Activated CD4-positive, alpha-beta T cell treated with anti-CD3 and anti-CD28 coated beads for 36 hours (primary cell): ENCODE measurements at places on chromosomes 12 and 14. TPM values are rescaled to one million over a fixed set of nuclear protein-coding genes. Genes with fewer than 3 reads are reported as not detected.

GRCh38 chr12:74317078-74317601, 220.5 kb upstream of the ATXN7L3B start:
- no peak overlapping the region for H3K27ac ChIP-seq
- no peak overlapping the region for H3K4me3 ChIP-seq
- no peaks in the 10 kb centered on the region for H3K4me1 ChIP-seq
- no peaks in the 10 kb centered on the region for H3K27me3 ChIP-seq
- no peaks in the 10 kb centered on the region for H3K36me3 ChIP-seq

GRCh38 chr12:118456741-118457140, 80.4 kb downstream of the SUDS3 start:
- H3K36me3 ChIP-seq = no peaks in the 10 kb centered on the region
- no peaks in the 10 kb centered on the region for H3K4me1 ChIP-seq
- H3K27ac ChIP-seq = no peak overlapping the region
- H3K27me3 ChIP-seq = peaks cover 4% of the 10 kb centered on the region
- no peak overlapping the region for H3K4me3 ChIP-seq
- DNase-seq = no peak

GRCh38 chr14:86153480-86153879, 623.5 kb downstream of the FLRT2 start:
- no peak overlapping the region for H3K4me3 ChIP-seq
- H3K27ac ChIP-seq = no peak overlapping the region
- DNase-seq = no peak

- H3K36me3 ChIP-seq = peaks cover 4% of the 10 kb centered on the region
- no peak for DNase-seq
- H3K27ac ChIP-seq = peak overlapping the region; percentile 65
- H3K4me3 ChIP-seq = no peak overlapping the region
Measured at GRCh38 chr12:92108651-92109050, 37.0 kb downstream of the BTG1 start.

GRCh38 chr14:34201909-34202637, 251.2 kb upstream of the EGLN3 start:
- H3K4me1 ChIP-seq = peaks cover 38% of the 10 kb centered on the region
- peaks cover 5% of the 10 kb centered on the region for H3K27me3 ChIP-seq
- H3K4me3 ChIP-seq = no peak overlapping the region
- no peak overlapping the region for H3K27ac ChIP-seq

- peaks cover 4% of the 10 kb centered on the region for H3K4me1 ChIP-seq
- H3K27ac ChIP-seq = no peak overlapping the region
- no peaks in the 10 kb centered on the region for H3K27me3 ChIP-seq
- no peak overlapping the region for H3K4me3 ChIP-seq
Measured at GRCh38 chr12:3815094-3815766, 58.0 kb downstream of the PARP11 start.

GRCh38 chr12:46207644-46208043, 61.2 kb downstream of the SLC38A1 start:
- H3K27me3 ChIP-seq = no peaks in the 10 kb centered on the region
- H3K4me1 ChIP-seq = peaks cover 55% of the 10 kb centered on the region
- H3K27ac ChIP-seq = peak overlapping the region; percentile 22
- no peak overlapping the region for H3K4me3 ChIP-seq
- no peak for DNase-seq

- no peak overlapping the region for H3K4me3 ChIP-seq
- H3K27me3 ChIP-seq = no peaks in the 10 kb centered on the region
- H3K4me1 ChIP-seq = no peaks in the 10 kb centered on the region
- DNase-seq = no peak
- H3K27ac ChIP-seq = no peak overlapping the region
- no peaks in the 10 kb centered on the region for H3K36me3 ChIP-seq
Measured at GRCh38 chr12:80690513-80690912, 16.9 kb upstream of the MYF6 start.

GRCh38 chr12:98725476-98726247, 80.6 kb downstream of the APAF1 start:
- no peaks in the 10 kb centered on the region for H3K27me3 ChIP-seq
- peaks cover 25% of the 10 kb centered on the region for H3K36me3 ChIP-seq
- peaks cover 11% of the 10 kb centered on the region for H3K4me1 ChIP-seq
- peak; percentile 83 for DNase-seq
- H3K27ac ChIP-seq = no peak overlapping the region
- H3K4me3 ChIP-seq = no peak overlapping the region

- peaks cover 4% of the 10 kb centered on the region for H3K27me3 ChIP-seq
- peak overlapping the region; percentile 77 for H3K4me3 ChIP-seq
Measured at GRCh38 chr12:57461917-57462250, 2.3 kb downstream of the GLI1 start.

- no peaks in the 10 kb centered on the region for H3K4me1 ChIP-seq
- DNase-seq = no peak
- no peak overlapping the region for H3K27ac ChIP-seq
- no peaks in the 10 kb centered on the region for H3K36me3 ChIP-seq
- H3K27me3 ChIP-seq = peaks cover 24% of the 10 kb centered on the region
Measured at GRCh38 chr14:70265422-70265821, 76.7 kb upstream of the SLC8A3 start.

DNA sequence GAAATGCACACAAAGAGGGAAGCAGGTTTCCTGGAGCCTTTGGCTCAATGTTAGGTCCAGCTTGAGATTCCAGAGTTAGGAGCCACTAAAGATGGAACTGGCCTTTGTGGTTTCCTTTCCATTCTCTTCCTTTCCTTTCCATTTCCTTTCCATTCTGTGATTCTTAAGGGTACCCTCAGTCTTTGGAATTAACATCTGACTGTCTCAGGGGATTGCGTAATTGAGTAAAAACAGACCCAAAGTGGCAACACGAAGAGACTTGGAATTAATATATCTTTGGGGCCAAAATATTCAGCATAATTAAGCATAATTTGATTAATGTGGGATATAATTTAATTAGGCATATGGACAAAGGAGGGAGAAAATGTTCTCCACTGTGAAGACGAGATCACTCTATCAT, 205.6 kb downstream of the CRADD start:
- no peak for DNase-seq
- no peak overlapping the region for H3K27ac ChIP-seq
- H3K36me3 ChIP-seq = no peaks in the 10 kb centered on the region
- no peaks in the 10 kb centered on the region for H3K27me3 ChIP-seq
- no peak overlapping the region for H3K4me3 ChIP-seq
- peaks cover 8% of the 10 kb centered on the region for H3K4me1 ChIP-seq

- peaks cover 17% of the 10 kb centered on the region for H3K36me3 ChIP-seq
- no peak for DNase-seq
- no peak overlapping the region for H3K4me3 ChIP-seq
- no peaks in the 10 kb centered on the region for H3K4me1 ChIP-seq
- H3K27ac ChIP-seq = no peak overlapping the region
Measured at GRCh38 chr14:44995770-44996294, 33.8 kb downstream of the TOGARAM1 start.

GRCh38 chr12:8914716-8915526, 612 bp downstream of the PHC1 start:
- H3K4me1 ChIP-seq = peaks cover 12% of the 10 kb centered on the region
- no peaks in the 10 kb centered on the region for H3K36me3 ChIP-seq
- H3K27ac ChIP-seq = no peak overlapping the region
- no peak overlapping the region for H3K4me3 ChIP-seq

GRCh38 chr14:68261092-68261842, 441.7 kb downstream of the RAD51B start:
- no peaks in the 10 kb centered on the region for H3K27me3 ChIP-seq
- peak overlapping the region; percentile 40 for H3K27ac ChIP-seq
- peaks cover 3% of the 10 kb centered on the region for H3K36me3 ChIP-seq
- H3K4me1 ChIP-seq = peaks cover 62% of the 10 kb centered on the region

GRCh38 chr12:7065073-7065623, 4.6 kb downstream of the C1S start:
- DNase-seq = no peak
- H3K36me3 ChIP-seq = no peaks in the 10 kb centered on the region
- no peaks in the 10 kb centered on the region for H3K4me1 ChIP-seq
- H3K27ac ChIP-seq = no peak overlapping the region

DNA sequence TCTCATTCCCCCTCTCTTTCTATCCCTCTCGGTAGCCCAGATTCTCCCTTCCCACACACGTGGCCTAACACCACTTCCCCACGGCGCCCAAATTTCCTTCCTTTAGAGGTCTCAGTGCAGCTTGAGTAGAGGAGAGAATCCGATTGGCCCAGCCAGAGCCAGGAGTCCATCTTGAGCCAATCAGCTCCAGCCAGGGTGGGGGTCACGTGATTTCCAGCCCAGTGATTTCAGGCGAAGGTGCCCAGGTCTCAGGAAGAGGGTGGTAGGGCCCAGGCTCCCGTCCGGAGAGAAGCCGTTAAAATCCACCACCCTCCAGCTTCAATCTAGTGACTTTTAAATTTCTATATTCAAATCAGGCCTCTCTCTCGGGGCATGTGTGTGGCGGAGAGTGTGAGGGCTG, 45.2 kb upstream of the MYL2 start:
- DNase-seq = no peak
- peaks cover 6% of the 10 kb centered on the region for H3K27me3 ChIP-seq
- H3K36me3 ChIP-seq = no peaks in the 10 kb centered on the region

DNA sequence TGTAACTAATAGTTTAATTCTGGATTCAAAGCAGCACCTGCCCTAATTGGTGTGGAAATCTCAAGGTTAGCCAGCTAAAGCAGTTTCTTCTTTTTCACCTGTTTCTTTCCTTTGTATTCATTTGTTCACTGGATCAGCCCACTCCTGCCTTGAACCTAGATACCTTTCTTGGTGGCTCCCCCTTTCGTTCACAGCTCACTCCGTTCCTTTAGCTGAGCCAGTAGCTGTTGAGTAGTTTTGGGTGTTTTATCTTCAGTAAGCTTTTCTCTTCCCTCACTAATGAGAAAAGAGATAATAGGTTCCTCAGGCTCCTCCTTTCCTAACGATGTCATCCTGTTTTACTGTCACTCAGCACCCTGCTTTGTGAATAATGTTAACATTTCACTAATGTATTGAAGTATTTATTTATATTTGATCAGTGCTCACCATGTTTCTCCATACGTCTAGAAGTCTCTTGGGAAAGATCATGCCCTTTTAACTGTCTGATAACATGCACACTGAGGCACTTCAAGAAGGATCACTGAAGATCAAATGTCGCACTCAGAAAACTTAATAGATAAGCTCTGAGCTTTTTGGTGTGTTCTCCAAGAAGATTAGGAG, 121.1 kb downstream of the TGFB3 start:
- DNase-seq = no peak
- H3K27me3 ChIP-seq = no peaks in the 10 kb centered on the region
- no peak overlapping the region for H3K27ac ChIP-seq
- no peak overlapping the region for H3K4me3 ChIP-seq
- peaks cover 5% of the 10 kb centered on the region for H3K4me1 ChIP-seq
- H3K36me3 ChIP-seq = peaks cover 4% of the 10 kb centered on the region

DNA sequence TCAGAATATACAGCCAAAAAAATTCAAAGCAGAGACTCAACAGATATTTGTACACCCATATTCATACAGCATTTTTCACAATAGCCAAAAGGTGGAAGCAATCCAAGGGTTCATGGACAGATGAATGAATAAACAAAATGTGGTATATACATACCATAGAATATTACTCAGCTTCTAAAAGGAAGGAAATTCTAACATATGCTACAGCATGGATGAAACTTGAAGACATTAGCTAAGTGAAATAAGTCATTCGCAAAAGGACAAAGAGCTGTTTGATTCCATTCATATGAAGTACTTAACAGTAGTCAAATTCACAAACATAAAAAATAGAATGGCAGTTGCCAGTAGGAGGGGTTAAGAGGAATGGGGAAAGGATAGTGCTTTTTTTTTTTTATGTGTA, 91.8 kb upstream of the ARID2 start:
- no peak overlapping the region for H3K4me3 ChIP-seq
- H3K4me1 ChIP-seq = no peaks in the 10 kb centered on the region
- H3K36me3 ChIP-seq = no peaks in the 10 kb centered on the region
- no peak for DNase-seq

DNA sequence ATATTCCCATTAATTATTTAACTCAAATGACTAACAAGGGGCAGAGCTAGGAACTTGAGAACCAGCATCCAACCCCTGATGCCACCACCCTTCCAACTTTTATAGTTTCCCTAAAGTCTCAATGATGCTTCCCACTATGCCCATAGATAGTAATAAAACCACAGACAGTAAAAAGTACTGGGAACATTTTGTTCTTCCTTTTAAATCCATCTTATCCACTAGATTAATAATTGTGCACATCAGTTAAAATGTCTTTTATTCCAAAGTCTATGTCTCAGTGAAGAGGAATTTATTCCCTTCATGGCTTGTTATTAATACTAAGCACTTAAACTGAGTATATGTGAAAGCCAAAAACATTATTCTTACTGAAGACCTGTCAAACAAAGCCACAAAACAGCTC, 45.8 kb downstream of the SINHCAF start:
- peak overlapping the region; percentile 39 for H3K27ac ChIP-seq
- H3K36me3 ChIP-seq = peaks cover 48% of the 10 kb centered on the region
- no peaks in the 10 kb centered on the region for H3K4me1 ChIP-seq
- H3K4me3 ChIP-seq = no peak overlapping the region
- DNase-seq = no peak

DNA sequence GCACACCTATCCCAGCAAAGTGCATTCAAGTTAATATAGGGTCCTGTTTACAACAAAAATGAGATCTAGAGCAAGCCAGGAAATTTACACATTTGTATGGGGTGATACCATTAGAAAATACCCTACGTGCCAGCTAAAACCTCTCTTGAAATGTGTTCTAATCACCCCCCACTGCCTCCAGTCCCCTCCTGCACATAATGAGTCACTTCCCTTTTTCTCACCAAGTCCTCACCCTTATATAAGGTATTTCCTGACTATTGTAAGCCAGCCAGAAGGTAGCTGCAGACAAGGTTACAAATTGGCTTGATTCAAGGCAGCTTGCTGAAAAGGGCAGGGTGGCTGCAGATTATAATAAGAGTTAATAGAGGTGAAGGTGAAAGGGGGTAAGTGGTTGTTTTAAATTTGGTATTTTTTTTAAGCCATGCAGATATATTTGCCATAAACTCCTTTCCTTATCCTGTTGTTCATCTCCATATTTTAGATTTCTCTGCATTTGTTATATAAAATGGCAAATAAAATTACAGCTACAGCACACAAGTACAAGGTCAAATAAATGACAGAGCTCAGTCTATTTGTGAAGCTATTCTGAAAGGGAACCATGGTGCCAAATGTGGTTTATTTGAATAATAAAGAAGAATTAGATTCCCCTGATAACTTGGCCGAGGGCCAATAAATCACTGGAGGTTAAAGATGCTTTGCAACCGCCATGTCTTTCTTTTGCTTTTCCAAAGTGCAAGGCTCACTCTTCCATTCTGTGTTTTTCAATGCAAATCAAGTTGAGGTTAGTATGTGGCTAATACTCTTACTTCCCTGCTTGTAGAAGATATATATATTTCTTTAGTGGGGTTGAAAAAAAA, 385.9 kb downstream of the EGLN3 start:
- H3K27me3 ChIP-seq = no peaks in the 10 kb centered on the region
- no peak overlapping the region for H3K4me3 ChIP-seq
- no peaks in the 10 kb centered on the region for H3K36me3 ChIP-seq

Gene PPP2R5E
- total RNA-seq = 40.4 TPM

Gene CLEC4E
- total RNA-seq = not detected
